Tongue (tissue), 3 donors: ENCODE measurements at places on chromosomes 7 and 10. TPM values are rescaled to one million over a fixed set of nuclear protein-coding genes. Genes with fewer than 3 reads are reported as not detected.

SPDYE5 gene
- not detected for total RNA-seq

SPDYE2B gene
- not detected for total RNA-seq

TIMM23B gene
- total RNA-seq, result 24.3 TPM

DNA sequence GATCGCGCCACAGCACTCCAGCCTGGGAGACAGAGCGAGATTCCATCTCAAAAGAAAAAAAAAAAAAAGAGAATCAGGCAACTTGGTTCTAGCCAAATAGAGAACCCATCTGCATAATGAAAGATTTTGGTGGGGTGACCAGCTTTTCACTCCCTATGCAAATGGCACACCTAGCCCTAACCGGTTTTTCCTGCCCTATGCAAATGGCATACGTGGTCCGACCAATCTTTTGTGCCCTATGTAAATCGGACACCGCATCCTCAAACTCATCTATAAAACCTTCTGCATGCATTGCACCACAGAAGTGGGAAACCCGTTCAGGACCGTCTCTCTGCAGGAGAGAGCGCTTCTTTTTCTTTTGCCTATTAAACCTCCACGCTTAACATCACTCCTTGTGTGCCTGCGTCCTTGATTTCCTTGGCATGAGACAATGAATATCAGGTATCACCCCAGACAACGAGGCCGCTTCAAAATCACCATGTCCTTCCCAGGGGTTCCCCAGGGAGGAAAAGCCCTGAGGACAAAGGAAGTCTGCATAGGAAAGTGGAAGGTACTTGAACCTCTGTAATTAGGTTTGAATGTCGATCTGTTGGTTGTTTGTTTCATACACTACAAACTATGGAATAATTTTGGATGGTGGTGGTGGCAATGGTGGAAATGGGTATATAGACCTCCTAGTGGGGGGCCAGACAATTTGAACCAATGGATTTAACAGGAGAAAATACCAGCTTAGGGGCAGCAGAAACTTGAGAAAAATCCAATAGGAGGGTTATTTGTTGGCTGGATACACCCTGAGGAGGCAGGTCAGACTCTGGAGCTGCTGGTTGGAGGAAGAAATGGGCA, 396.2 kb downstream of the TYW1 start:
- no peak for DNase-seq

DNA sequence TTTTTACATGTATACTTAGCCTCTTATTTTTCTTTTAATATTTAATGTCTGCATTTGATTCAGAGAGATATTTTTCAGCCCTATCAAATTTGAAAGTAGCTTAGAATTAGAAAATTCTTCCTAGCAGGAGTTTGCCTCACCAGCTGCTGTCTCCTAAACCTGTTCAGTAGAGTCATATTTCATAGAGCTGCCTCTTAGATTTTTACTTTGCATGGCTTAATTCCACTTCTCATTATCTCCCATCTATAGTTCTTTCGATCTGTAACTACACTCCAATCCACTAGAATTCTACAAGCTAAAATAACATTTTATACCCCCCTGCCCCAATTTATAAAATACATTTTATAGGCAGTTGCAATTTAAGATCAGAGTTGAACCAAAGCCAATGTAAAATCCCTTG, 227.0 kb downstream of the ANK3 start:
- DNase-seq, result no peak

- peak; percentile 84 for DNase-seq
These were observed at the start of gene SMARCD3 for GRCh38 chr7:151248346-151249033. Gene SMARCD3 (minus strand): TSS chr7:151248694. CDS start chr7:151248562, 132 bp downstream.

GRCh38 chr10:20948686-20949327, 51.7 kb upstream of the NEBL start:
- no peak for DNase-seq

GRCh38 chr10:18955061-18955460, 93.5 kb upstream of the MALRD1 start:
- DNase-seq, result peak; percentile 37

DNA sequence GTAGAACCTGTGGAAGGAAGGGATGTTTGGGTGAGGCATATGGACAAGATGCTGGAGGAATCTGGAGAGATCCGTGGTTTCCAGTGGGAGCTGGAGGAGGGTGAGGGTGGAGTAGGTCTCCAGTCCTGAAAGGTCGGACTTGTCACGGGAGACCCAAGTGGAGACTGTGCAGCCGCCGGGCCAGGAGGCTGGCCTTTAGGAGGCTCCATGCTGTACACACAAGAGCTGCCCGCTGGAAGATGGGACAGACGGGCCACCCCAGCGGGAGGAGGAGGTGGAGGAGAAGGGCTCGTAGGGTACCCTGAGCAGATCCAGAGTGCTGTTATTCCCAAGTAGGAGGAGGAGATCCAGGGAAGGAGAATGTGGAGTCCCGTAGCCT, 106.7 kb downstream of the NKX6-2 start:
- no peak for DNase-seq

GRCh38 chr10:3754727-3755439, 30.1 kb downstream of the KLF6 start:
- no peak for DNase-seq

DNA sequence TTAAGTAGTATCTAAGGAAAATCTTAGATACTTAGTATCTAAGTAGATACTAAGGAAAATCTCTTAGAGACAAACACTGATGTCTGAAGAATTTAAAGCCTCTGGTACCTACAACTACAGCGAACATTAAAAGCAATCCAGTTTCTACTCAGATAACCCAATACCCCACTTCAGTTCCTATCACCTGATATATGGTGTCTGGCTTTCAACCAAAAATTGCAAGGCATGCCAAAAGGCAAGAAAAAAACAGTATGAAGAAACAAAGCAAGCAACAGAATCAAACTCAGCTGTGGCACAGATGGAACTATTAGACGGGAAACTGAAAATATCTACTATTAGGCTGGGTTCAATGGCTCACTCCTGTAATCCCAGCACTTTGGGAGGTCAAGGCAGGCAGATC, 31.1 kb downstream of the ARHGAP12 start:
- no peak for DNase-seq

DNA sequence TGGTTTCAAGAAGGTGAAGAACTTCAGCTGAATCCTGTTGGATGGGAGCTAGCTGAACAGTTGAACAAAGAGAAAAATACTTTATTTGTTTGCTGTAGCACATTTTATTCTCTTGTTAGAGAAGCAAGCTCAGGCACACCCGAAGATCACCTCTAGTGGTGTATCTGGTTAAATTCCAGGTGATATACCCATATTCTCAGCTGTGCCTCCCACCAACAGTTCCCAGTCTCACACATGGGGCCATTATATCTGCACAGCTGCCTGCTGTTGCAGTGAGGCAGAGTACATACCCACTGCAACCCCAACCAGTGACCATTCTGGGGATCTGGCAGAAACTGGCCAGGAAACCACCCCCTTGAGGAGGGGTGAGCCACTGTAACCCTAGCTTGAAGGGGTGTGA, 9.2 kb downstream of the BTAF1 start:
- no peak for DNase-seq
